ENCODE measurements at places on chromosomes 12 and 14.

DNA sequence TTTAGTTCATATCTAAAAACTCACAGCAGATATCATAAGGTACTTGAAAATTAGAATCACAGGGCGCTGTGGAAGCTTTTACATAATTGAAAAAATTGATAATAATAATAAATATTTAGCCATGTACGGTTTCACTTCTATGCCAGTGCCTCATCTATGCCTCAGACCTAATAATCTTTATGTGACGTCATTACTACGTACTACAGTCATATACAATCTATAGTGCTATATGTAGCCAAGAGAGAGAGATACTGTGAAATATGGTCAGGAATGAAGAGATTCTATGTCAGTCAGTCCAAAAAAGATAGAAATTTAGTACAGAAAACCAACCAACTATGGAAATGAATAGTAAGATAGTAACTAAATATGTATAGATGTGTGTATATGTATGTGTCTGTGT lies 1010.5 kb downstream of the NRXN3 start:
- DNase-seq: no peak

GRCh38 chr12:121614872-121615467 lies 11.4 kb upstream of the ORAI1 start:
- no peak for DNase-seq

DNA sequence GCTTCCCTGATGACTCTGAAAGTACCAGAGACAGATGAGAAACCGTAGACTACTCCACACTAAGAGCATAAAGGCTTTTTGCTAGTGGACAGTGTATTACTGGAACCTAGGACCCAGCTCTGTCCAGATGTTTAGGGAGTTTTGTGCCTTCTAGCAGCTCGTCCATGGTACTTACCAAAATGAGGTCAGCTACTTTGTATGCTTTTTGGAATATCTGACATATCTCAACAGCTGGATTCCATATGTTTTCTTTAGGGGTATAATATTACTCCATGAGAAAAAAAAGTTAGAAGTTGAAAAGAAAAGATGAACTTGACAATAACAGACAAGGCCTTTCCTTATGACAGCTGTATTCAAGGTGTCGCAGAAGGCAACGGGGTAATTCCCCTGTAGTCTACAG lies 32.1 kb upstream of the FRMD6 start:
- DNase-seq: no peak

- DNase-seq: no peak
Observed at GRCh38 chr14:99502989-99503421, 21.8 kb downstream of the CCNK start.

- peak; percentile 61 for DNase-seq
Observed at GRCh38 chr12:89706986-89707702, 1.5 kb downstream of the ATP2B1 start.

GRCh38 chr14:74897642-74898041 lies 15.9 kb downstream of the DLST start:
- no peak for DNase-seq

DNA sequence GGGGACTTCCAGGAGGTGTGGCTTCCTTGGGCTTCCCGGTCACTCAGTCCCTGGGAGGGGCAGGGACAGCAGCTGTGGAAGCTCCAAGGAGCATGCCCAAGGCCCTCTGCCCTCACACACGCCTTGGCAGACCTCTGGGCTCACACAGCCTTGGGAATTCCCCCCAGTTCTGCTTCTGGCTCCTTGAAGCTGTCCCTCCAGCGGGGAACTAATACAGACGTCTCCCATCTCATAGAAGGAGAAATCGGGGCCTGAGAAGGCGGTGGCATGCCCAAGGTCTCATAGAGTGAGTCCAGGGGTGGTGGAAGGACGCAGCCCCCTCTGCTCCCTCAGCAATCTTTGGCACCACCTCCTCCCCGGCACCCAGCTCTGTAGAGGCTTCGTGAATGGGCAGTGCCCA lies 15.7 kb upstream of the TMEM119 start:
- no peak for DNase-seq

- no peak for DNase-seq
Observed at GRCh38 chr12:49882248-49882850, 21.4 kb downstream of the FAIM2 start.

- no peak for DNase-seq
Observed at GRCh38 chr12:18591473-18591872, 146.3 kb downstream of the PLCZ1 start.

- DNase-seq: no peak
Observed at GRCh38 chr14:91041450-91041849, 19.0 kb downstream of the RPS6KA5 start.

DNA sequence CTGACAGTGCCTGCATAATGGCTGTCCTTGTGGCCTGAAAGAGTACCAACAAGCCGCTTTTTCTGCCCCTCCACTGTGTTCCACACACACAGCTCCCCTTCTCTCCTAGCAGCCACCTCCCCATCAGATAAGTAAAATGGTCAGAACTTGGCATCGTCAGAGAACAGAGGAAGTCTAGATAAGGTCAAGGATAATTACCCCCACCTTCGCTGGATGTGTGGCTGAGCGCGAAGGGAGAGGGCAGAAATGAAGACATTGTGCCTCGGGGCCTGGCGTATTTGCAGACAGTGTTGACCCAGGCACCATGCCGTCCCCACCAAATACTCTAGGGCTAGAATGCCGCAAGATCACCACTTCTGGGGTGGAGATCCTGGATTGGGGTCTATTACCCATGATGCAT lies 30.6 kb downstream of the FBXO21 start:
- no peak for DNase-seq

- no peak for DNase-seq
Observed at GRCh38 chr12:9902539-9903228, 21.4 kb downstream of the KLRF2 start.

Measured in HT1080 (cell line).